ENCODE measurements at places on chromosomes 11 and 22.

GRCh38 chr11:66316849-66317251, at the start of gene CD248:
Gene CD248, minus strand, starts transcription at chr11:66317044. Its CDS starts 17 bp downstream, at chr11:66317027.
- DNase-seq, result no peak

DNA sequence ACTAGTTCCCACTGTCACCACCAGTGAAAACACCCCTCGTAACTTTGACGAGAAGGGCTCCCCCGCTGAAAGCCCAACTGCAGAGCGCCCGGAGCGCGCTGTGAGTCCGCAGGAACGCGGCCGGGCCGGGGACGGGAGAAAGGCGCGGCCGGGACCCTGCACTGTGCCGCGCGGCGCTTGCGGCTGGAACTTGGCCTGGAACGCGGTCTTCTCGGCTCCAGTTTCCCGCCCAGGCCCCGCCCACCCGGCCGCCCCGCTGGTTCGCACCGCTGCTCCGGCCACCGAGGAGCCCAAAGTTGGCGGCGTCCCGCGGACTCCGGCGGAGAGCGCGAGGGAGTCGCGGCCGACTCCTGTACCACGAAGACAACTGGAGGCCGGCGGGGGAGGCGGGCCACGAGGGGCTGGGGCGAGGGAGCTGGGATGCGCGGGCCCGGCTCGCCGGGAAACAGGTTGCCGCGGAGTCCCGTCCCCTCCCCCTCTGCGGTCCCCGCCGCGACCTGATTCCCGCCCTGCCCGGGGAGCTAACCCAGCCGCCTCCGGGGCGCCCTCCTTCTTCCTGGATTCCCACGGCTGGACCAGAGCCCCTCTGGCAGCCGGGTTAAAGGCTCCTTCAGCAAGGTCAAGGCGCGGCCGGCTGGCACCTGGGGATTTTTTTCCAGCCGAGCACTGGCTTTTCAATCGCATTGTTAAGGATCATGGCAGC, 3.4 kb downstream of the TENM4 start:
- DNase-seq, result no peak

DNA sequence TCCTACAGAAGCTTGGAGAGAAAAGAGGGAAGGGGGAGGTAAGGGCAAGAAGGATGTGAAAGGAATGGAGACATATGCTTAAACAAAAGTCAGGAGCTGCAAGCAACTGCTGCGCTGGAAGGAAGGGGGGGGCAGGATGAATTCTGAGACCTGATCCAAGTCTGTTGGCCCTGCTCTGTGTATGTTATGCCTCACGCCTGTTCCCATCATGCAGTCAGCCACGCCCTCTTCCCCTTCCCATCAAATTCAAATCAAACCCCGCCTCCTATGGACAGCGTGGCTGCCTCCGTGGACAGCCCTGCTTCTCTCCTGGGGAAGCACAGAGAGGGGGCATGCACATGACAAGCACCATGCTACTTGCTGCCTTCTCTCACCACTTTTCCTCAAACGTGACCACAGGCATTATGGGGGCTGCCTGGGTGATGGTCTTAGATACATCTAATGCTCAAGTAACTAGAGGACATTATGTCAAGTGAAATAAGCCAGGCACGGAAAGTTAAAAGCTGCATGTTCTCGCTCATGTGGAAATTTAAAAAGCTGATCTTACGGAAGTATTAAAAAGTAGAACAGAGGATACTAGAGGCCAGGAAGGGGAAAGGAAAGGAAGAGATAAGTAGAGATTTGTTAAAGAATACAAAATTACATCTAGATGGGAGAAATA, 45.8 kb upstream of the CYP2D6 start:
- no peak for DNase-seq

DNA sequence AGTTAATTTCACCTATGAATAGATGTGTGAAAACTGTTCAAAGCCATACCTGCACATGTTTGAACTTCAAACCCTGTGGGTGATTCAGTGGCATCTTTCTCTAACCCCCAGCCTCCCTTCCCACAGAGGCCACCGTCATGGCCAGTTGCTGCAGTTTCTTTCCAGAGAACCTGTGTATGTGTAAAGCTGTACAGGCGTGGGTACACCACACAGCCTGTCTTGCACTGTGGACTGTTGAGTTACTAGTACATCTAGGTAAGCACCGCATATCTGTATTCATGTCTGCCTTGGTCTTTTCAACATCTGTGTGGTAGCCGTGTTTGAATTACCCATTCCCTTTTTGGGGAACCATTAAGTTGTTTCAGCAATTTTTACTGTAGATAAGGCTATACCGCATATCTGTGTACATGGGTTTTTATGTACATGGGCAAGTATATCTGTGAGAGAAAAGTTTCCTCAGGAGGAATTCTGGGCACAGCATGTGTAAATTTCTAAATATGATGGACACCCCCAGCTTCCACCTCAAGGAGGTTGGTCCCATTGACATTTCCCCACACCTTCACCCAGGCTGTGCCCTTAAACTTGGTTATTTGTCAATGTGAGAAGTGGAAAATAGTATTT, 13.9 kb downstream of the NEAT1 start:
- DNase-seq, result no peak

- DNase-seq, result no peak
Observed at GRCh38 chr22:50548040-50548920, 2.6 kb downstream of the KLHDC7B start.
